ENCODE measurements at places on chromosomes 6 and 20.

DNA sequence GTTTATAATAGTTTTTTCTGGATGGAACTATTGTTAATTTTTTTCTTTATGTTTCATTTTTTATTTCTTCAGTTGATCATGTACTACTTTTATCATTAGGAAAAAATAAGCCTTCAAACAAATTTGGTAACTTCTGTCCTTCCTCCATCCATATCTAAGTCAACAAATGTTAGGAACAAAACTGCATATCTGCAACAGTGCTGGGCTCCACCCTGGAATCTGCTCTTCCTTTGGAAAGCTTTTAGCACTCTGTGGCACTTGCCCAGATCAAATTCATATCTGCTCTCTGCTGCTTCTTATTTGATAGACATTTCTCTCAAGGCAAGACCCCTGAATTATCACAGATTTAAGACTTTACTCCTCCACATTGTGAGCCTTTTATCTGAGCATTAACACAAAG is 24.3 kb upstream of the GPR63 start:
- no peak for DNase-seq

DNA sequence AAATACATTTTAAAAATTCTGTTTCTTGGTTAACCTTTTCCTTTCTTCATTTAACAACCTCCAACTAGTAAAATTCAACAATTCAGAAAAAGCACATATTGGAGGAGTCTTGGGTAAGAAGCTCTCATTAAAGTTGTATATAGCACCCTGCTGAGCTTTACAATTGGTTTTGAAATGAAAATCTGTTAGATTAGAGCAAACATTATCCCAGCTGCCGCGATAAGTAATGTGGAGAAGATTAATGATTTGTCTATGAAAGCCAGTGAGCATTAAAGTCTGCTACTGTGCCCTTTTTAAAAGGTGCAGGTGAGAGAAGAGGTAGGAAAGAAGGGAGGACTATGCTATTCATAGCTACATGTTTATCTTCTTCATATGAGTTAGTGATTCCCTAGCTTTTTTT is 201.5 kb downstream of the ZFAND3 start:
- no peak for DNase-seq

DNA sequence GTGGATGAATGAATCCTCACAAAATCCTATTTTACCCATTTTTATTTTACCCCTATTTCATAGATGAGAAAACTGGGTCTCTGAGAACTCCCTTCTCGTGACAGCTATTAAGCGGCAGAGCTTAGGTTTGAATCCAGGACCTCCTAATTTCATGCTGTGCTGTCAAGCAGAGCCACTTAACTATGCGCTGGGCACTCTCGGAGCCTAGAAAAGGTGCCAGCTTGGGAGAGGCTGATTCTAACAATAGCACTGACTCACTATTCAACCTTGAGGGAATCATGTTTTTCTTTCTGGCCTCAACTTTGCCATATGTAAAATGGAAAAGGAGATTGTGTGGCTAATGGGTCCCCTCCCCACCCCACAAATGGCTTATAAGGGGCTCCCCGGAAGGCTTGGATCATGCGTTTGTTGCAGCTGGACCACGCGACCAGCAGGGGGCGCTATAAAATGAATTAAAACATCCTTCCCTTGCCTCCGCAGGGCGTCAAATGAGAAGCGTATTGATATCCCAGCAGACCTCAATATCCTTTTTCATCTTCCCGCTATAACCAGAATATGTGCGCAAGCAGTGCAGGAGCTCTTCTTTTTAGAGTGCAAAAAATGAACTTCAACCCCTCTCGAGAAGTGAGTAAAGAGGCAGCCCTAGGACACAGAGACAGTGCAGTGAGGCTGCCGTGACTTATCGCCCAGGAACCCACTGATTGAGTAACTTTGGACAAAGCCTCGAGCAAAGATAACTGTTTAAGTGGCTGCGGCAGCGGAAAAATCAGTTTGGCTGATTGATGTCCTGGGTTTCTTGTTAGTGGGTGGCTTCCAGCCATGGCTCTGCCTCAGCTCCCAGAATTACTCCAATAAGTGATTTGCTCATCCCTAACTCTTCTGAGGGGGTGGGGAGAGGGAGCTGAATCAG is 12.8 kb upstream of the PDYN start:
- no peak for DNase-seq

GRCh38 chr6:104229057-104229456 is 630.7 kb downstream of the HACE1 start:
- no peak for DNase-seq

DNA sequence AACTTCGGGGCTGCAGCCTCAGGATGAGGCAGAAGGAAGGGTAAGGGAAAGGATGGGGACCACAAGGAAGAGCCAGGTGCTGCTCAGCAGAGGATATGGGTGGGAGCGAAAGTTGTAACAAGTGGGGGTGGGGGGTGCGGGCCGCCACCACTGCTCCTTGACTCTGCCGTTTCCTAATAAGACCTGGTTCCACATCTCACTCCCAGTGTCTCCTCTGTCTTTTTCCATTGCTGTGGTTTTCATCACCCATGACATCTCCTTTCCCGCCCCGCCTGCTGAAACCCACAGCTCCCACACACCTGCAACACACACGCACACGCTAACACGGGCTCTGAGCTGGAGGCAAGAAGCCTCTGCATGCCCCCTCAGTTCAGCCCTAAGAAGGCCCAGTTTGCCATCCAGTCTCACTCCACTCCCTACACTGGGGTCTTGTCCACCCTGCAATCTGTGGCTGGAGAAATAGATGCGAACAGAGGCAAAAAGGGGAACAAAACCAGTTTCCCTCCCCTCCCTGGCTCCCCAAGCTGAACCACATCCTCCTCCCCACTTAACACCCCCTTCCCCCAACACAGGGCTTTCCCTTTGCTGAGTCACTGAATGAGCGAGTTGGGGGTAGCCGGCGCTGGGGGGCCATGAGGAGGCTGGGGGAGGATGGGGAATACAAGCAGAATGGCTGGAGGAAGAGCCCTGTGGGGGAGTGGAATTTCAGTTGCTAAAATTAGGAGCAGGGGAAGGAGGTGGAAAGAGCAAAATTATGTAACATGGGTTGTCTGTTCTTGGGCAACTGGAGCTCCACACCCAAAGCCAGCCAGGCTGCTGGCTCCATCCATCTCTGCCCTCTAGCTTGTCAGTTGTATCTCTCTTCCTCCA is 11.5 kb downstream of the NFKBIL1 start:
- peak; percentile 24 for DNase-seq

DNA sequence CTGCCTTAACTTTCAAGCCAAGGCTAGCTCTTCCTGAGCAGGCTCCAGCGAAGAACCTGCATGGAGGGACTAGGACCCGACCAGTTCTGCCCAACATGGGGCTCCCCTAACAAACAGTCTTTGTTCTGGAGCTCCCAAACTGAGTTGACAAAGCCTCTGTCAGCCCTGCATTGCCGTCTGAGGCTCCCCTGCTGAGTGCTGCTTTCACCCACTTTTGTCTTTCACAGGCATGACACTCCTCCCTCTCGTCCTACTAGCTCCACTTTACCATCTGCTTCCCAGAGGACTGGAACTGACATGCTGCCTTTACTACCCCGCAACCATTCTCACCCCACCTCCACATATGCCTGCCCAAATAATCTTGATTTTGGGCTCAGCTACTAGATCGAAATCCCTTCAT is 45.1 kb upstream of the B4GALT5 start:
- DNase-seq = no peak

GRCh38 chr6:64712606-64713005 is 994.4 kb downstream of the EYS start:
- no peak for DNase-seq

- DNase-seq = no peak
Measured at GRCh38 chr6:164359036-164359435, 944.5 kb downstream of the QKI start.

GRCh38 chr6:62480544-62480943 is 194.5 kb upstream of the KHDRBS2 start:
- DNase-seq = no peak

- DNase-seq = no peak
Measured at GRCh38 chr6:101146389-101146788, 247.1 kb upstream of the GRIK2 start.

GRCh38 chr20:15806105-15806504 is 767.1 kb downstream of the KIF16B start:
- DNase-seq = no peak

GRCh38 chr6:80618953-80619352 is 512.5 kb downstream of the BCKDHB start:
- DNase-seq = no peak

DNA sequence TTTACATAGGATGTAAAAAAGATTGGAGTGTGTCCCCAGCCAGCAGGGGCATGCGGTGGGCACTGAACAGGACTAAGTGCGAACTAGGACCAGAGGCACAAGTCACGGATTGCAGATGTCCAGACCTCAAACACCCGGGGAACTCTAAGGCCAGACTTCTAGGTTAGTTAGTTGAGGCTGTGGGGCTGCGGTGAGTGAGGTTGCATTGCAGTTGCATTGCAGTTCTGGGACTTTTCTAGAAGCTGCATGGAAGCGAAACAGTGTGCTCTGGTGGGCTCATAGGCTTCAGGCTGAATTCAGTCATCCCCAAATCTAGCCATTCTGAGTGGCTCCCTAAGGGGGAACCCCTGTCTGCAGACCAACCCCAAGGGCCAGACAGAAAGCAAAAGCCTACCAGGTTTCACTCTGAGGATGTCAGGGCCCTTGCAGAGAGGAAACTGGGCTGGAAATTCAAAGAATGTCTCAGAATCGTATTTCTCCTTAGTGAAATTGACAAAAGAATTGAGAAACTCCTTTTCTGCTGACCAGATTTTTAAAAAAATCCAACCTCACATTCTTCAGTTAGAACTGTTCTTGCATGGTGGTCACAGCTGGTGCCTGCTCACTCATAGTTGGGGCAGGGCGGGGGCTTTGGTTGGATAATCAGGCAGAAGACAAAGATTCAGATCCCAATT is 182.8 kb downstream of the ZDHHC14 start:
- no peak for DNase-seq

DNA sequence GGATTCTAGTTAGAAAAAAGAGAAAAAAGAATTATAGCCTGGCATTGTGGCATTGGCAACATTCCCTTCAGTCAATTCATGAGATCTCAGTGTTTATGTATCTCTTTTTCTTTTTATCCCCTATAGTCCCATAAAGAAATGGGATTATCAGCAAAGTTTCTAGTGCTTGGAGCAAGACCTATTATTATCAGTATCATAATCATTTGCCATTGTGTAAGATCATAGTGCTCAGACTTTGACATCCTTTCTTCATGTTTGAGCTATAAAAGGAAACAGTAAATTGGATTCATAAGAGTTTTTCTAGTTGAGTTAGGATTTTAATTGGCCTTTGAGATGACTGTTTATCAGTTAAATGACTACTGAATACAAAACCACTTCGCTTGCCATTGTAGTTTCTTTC is 295.6 kb downstream of the GRIK2 start:
- DNase-seq = no peak

DNA sequence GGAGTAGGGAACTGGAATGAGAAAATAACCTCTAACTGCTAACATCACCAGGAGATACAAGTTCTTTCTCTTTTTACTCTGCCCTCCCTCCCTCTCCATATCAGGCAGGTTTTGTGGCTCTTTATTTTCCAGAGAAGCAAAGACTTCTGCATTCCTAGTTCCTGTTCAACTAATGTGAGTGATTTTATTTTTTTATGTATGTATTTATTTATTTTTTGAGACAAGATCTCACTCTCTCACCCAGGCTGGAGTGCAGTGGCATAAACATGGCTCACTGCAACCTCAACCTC is 6.0 kb upstream of the IER3 start:
- DNase-seq = no peak

DNA sequence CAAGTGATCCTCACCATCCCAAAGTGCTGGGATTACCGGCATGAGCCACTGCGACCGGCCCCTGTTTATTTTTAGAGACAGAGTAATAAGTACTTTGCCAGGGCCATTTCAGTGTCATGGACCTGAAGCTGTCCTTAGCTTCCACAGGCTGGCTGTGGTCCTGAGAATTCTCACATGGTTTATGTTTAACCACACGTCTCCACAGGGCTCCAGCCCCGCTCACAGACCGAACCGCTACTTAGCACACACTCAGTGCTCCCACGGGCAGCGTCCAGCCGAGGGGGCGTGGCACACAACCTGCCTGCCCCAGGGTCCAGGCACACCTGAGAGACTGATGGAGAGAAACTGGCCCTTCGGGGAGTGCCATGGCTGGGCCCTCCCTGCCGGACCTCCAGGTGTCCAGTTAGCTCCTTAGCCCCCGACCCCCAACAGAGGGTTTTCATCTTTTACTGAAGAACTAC is 11.7 kb downstream of the ACSS1 start:
- DNase-seq = no peak

- no peak for DNase-seq
Measured at GRCh38 chr6:99458319-99458718, 33.2 kb upstream of the PNISR start.

DNA sequence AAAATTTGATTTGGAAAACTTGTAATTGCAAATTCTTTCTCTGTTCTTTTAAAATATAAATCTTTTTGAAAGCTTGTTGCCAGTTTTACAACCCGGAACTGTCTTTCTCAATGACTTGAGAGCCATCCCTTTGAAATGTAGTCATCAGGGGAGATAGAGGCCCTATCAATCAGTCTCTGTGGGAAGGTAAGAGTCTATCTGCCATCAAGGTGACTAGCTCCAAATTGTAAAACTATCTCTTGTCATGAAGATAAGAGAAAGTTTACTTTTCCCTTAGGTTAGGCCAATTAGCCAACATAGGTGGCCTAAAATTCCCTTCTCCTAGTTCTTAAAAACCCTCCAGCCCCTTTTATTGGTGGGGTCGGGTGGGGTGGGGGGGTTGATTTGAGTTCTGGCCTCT is 469.1 kb upstream of the IRAK1BP1 start:
- DNase-seq = no peak

- no peak for DNase-seq
Measured at GRCh38 chr6:142950291-142950690, 5.3 kb upstream of the HIVEP2 start.

DNA sequence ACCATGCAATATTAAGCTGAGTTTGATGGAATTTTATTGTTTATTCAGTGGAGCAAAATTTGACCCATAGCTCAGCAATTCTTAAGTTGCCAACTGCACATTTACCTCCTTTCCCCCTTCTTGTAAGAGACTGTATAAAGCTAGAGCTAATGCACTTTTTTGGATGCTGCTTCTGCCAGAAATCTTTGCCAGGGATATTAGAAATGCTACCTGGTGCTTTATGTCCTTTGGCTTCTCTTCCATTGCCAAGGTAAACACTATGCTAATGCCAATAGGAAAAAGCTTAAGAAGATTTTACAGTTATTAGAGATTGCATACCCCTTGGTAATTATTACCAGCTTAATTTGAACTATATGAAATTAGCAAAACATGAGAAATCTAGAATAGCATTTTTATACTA is 79.0 kb upstream of the OGFRL1 start:
- no peak for DNase-seq

- DNase-seq = no peak
Measured at GRCh38 chr6:135397172-135397952, 100.2 kb downstream of the AHI1 start.

- DNase-seq = no peak
Measured at GRCh38 chr6:118305081-118305480, 243.0 kb upstream of the PLN start.

GRCh38 chr20:49616154-49617007 is 48.4 kb upstream of the PTGIS start:
- no peak for DNase-seq

- DNase-seq = no peak
Measured at GRCh38 chr20:24458436-24458835, 11.0 kb upstream of the SYNDIG1 start.
